Stimulated activated CD4-positive, alpha-beta T cell treated with anti-CD3 and anti-CD28 coated beads, Interleukin-4, amount 100 ng/mL, for 48 hours (primary cell): ENCODE measurements at places on chromosomes 7 and 10.

DNA sequence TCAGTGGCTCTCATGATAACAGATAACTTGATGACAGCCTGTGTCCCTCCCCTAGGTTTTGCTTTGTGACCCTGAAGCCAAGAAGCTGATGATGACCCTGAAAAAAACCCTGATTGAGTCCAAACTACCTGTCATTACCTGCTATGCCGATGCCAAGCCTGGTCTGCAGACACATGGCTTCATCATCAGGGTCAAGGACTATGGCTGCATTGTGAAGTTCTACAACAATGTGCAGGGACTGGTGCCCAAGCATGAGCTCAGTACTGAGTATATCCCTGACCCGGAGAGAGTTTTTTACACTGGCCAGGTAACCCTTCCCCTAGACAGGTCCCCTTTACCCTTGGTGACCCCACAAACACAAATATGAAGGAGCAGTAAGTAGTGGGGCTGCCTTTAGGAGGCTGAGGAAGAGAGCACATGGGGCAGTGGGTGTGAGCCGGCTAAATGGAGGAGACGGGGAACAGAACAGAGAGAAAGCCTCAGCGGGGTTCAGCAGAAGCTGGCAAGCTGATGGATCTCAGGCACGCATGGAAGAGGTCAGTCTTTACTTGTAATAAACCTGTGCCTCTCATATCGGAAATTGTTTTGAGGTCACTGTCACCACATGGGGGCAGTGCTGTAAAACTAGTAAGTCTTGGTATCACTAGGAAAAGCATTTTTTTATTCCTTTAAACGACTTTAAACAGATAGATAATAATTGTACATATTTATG is 20.2 kb downstream of the PDCD11 start:
- DNase-seq = peak; percentile 32

GRCh38 chr10:20029523-20029922 is 213.3 kb downstream of the PLXDC2 start:
- DNase-seq = no peak

DNA sequence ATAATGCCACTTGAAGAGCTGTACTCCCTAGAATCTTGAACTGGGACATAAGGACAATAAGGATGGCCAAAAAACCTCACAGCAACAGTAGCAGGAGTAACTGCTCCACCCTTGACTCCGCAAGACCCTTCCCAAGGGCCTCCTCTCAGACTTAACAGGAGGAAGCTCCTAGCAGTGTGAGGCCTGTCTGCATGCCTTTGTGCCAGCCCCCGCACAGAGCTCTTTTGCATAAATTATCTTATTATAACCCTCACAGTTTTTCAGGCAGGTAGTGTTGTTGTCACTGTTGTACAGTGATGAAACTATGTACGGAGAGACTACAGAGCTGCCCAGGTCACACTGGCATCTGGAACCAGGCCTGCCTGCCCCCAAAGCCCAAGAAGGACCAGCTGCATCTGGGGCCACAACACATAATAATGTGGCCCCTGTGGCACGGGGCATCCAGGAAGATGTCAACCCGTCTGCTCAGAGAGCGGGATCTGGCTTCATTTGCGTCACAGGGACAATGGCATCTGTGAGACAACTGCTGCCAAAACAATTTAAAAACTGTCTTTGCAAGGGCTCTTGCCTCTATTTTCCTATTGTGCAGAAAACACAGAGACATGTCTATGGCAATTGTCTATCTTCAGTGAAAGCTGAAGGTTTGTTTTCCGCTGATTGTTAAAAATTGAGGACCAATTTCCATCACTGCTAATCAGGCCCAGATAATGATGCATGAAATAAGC is 249.3 kb upstream of the GRB10 start:
- DNase-seq = no peak

- DNase-seq = no peak
Observed at GRCh38 chr10:112801004-112801403, 149.0 kb upstream of the TCF7L2 start.

- DNase-seq = no peak
Observed at GRCh38 chr7:124269774-124270173, 236.9 kb upstream of the TMEM229A start.

- DNase-seq = no peak
Observed at GRCh38 chr10:101380353-101381017, 26.5 kb downstream of the BTRC start.

DNA sequence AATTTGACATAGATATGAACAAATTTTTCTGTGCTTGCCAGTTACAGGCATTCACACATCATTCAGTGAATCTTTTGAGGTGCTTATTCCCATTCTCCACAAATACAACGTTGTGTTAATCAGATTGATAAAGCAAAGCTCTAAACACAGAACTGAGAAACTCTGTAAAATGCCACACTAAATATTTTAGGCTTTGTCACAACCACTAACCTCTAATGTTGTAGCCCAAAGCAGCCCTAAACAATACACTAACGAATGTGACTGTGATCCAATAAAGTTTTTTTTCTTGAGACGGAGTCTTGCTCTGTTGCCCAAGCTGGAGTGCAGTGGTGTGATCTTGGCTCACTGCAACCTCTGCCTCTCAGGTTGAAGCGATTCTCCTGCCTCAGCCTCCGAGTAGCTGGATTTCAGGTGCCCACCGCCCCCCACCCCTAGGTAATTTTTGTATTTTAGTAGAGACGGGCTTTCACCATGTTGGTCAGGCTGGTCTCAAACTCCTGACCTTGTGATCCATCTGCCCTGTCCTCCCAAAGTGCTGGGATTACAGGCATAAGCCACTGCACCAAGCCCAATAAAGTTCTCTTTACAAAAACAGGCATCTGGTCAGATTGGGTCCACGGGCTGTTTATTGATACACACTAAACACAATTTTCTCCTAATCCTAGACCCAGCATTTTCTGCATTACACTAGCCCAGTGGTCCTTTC is 6.9 kb downstream of the CYCS start:
- no peak for DNase-seq
